Naive thymus-derived CD4-positive, alpha-beta T cell (primary cell): ENCODE measurements at places on chromosomes 12 and 14.

DNA sequence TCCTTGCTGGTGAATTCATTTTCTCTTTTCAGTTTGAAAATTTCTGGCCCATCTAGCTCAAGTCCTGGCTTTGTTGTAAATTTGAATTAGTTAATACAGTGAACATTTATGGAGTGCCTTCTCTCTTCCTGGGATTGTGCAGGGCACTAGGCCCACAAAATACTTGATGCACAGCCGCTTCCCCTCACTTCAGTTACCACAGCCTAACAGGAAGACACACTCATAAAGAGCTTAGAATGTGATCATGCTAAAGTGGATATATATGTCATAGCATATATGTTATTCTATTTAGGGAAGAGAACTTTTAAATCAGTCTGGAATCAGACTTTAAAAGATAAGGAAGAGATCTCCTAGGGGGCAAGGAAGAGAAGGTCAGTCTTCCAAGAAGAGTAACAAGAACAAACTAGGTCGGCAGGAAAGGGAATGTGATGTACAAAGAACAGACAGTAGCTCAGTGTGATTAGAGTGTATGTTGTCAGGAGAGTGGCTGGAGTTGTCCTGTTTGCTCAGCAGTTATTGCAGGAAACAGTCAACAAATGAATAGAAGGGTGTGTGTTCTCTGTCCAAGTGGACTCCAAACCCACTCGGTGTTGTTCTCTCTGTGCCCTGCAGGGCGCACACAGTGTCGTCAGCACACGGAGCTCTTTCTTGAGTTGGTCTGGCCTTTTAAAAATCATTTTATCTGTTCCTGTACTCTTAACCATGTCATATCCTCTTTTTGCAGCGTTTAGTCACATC lies 74.4 kb downstream of the DAAM1 start:
- no peak for DNase-seq

DNA sequence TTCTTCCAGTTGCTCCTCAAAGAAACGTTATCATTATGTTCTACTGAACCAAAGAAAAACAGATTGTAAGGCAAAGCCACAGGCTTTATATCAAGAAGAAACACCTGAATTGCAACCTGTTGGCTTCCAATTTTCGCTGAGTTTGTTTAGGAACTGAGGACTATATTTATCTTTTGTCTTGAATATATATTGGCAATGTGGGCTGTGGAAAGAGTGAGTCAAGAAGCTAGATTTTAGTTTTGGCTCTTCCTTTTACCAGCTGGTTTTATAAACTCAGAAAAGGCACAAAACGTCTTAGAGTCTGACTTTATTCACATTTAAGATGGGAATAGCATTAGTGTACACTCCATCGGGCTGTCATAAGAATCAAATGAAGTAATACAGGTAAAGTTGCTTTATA lies 10.4 kb upstream of the PTHLH start:
- DNase-seq = no peak

- no peak for DNase-seq
Measured at GRCh38 chr14:69928111-69928523, 48.9 kb downstream of the SMOC1 start.

DNA sequence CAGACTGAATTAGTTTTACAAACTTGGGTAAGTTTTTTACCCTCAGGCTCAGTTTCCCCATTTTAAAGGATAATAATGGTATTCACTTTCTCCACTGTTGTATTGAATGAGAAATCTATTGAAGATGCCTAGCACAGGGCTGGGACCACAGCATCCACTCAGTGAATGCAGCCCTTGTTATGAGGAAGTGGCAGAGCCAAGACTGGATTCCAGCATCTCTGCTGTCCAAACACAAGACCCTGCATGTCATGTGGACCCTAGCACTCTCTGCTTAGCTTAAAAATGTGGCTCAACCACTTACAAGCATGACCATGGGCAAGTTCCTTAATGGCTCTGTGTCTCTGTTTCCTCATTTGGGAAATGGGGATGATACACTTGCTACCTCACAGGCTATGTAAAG lies 24.1 kb upstream of the TRIM9 start:
- DNase-seq = no peak

GRCh38 chr12:1801303-1801975 lies 18.9 kb upstream of the LRTM2 start:
- no peak for DNase-seq

DNA sequence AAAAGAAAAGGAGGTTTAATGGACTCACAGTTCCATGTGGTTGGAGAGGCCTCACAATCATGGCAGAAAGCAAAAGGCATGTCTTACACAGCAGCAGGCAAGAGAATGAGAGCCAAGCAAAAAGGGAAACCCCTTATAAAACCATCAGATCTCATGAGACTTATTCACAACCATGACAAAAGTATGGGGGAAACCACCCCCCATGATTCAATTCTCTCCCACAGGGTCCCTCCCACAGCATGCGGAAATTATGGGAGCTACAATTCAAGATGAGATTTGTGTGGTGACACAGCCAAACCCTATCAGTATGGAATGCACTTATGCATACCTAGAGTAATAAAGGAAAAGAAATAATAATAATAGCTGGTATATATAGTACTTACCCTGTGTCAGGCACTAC lies 4.5 kb upstream of the GLIPR1 start:
- DNase-seq = no peak

GRCh38 chr12:29157486-29157946 lies 8.4 kb downstream of the FAR2 start:
- no peak for DNase-seq

GRCh38 chr12:109264943-109265650 lies 44.0 kb downstream of the FOXN4 start:
- no peak for DNase-seq

- DNase-seq = no peak
Measured at GRCh38 chr14:64815257-64815656, 64.5 kb downstream of the SPTB start.

DNA sequence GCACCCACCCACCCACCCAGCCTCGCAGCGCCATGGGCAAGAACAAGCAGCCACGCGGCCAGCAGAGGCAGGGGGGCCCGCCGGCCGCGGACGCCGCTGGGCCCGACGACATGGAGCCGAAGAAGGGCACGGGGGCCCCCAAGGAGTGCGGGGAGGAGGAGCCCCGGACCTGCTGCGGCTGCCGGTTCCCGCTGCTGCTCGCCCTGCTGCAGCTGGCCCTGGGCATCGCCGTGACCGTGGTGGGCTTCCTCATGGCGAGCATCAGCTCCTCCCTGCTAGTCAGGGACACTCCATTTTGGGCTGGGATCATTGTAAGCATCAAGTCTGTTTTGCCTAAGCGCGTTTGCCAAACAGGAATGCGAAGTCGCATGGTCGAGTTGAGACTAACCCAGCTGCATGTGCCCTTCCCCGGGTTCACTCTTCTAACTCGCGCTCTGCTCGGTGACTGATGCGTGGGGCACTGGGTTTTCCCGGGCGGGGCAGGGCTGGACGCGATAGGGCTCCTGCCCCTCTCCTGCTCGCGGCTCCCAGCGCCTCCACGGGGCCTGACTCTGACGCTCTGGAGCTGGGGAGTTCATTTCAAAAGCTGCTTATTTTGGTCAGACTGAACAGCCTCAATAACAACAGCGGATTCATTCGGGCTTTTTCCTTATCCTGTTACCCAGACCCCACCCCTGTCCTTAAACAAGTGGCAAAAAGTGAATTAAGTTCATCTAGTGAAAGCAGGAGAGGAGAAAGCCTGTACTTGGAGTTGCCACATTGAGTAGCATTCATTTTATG lies 458 bp downstream of the SSPN start:
- no peak for DNase-seq

- DNase-seq = no peak
Measured at GRCh38 chr14:22650960-22651521, 6.9 kb upstream of the OR6J1 start.

DNA sequence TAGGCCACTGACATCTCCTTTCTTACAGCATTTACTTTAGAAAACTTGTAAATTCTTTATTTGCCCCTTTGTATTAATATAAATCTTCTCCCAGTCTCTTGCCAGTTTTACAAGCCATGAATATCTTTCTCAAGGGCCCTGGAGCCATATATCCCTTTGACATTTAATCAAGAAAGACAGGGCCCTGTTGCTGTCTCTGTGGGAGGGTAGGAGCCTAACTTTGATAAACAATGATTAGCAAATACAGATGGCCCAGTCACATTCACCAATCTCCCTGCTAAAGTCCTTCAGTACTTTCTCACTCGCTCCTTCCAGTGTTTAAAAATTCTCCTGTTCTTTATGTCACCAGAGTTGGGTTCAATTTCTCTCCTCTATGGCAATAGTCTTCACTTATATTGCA lies 479.8 kb upstream of the USP15 start:
- no peak for DNase-seq

GRCh38 chr12:122001466-122002209 lies 20.0 kb upstream of the BCL7A start:
- no peak for DNase-seq

DNA sequence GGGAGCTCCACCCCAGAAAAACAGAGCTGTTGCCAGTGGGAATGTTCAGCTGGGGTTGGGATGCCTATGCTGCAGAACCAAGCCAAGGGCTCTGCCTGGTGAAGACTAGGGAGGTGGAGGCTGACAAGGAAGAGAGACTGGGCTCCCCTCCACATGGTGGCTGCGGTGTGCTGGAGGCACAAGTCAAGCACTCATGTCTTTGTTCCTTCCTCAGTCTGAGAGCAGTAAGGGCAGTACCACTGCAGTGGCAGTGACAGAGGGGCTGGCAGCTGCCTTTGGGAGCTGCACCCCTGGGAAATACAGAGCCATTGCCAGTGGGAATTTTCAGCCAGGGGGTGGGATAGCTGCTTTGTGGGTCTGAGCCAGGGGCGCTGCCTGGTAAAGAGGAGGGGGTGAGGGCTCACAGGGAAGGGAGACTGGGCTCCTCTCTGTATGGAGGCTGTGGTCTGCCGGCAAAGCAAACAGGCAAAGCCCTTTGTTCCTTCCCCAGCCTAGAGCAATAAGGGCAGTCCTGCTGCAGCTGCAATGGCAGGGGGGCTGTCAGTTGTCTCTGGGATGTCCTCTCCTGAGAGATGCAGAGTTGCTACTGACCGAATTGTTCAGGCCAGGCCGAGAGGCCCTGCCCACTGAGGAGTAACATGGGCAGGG lies 255.9 kb downstream of the RAD51B start:
- no peak for DNase-seq

DNA sequence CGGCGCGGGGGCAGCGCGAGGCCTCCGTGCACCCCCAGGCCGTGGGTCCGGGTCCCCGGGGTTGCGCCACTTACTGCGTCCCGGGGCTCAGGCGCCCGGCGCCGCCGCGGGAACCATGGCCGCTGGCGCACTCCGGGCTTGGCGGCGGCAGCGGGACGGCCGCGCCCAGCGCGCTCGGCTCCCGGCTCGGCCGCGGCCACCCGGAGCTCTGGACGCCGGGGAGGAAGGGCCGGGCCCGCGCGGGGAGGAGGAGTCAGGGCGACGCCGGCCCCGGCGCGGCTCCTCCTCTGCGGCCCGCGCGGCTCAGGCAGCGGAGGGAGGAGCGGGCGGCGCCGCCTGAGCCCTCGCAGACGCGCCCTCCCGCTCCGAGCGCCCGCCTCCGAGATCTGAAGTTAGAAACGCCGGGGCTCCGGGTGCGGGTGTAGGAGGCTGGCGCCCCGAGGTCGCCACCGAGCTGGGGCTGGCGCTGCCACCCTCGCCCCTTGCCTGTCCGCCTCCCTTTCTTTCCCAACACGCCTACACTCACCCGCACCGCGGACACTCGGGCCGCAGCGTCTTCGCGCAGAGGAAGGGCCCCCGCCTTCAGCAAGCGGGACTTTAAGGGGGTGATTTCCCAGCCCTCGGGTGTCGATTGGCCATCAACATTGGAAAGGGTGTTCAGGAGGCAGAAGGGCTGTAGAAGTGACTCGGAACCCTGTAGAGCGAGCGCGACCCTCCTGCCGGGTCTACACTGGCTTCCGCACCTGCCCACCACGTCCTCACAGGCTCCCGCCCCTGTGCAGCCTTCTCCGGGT lies at the start of gene NIN:
Gene NIN (minus strand): TSS at position 231 of the 794 bp plus-strand sequence. CDS start 9,106 bp downstream, outside the sequence.
- peak; percentile 80 for DNase-seq

GRCh38 chr12:124622331-124622730 lies 54.9 kb upstream of the NCOR2 start:
- DNase-seq = no peak

DNA sequence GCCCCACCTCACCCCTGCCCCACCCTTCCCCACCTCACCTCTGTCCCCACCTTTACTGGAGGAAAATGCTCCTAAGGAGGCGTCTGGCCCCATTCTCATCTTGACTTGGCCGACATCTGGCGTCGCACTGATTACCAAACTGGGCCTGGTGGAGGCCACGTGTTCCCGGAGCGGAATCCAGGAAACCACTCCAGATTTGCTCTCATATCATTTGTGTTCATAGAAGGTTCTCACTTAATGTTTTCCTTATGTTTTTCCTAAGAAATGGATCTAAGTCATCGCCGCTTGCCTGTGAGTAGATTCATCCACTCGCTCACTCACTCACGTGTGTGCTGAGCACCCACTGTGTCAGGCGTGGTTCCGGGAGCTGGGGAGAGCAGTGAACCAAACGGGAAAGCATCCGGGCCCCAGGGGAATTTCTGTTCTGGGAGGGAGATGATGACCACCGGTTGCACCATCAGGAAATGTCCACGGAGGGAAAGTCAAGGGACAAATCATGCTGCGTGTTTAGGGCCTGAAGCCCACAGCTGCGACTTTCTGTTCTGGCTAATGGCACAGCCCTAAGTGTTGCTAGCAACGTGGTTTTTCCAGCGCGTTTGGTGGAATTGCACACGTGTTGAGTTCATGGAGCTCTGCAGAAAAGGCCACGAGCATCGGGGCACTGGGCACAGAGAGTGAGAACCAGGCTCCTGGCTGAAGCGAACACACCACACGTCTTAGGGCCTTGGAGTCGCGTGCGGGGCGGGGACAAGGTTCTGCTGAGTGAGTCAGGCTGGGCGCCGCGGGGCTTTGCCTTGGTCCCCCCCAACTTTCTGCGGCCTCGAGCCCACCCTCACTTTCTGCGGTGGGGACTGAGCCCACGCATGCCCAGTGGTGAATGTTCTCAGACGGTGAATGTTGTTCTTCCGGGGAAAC lies 57.7 kb downstream of the ADGRD1 start:
- DNase-seq = no peak

DNA sequence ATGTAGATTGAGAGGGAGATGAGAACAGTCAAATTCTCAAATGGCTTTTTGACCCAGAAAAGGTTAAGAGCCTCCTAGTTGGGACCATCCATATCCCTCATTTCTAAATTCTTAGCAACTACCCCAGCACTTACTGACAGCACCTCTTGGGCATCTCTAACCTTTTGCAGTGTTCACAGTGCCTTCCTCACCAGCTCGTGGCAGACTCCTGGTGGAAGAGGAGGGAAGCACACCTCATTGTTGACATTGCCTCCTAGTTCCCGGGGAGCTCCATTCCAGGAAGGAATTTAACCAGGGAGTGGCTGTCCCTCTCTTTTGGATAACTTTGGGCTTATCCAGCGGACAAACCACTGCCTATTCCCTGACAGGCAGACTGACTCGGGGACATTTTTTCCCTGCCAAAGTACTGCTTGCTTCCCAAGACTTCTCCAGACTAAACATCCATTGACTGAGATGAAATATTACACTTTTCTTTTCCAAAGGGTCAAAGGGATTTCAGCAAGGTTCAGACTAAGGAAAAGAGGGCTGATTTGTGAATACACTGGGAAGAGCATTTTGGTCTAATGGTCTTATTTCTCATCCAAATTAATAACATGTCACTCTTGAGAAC lies 9.0 kb upstream of the OR6J1 start:
- DNase-seq = peak; percentile 42

- DNase-seq = no peak
Measured at GRCh38 chr12:112514926-112515642, 96.3 kb downstream of the PTPN11 start.

GRCh38 chr12:22329621-22330020 lies 4.9 kb downstream of the ST8SIA1 start:
- no peak for DNase-seq

GRCh38 chr12:110316861-110317260 lies 35.8 kb downstream of the ATP2A2 start:
- no peak for DNase-seq

- no peak for DNase-seq
Measured at GRCh38 chr12:100331871-100332270, 25.0 kb upstream of the SLC17A8 start.
